ENCODE measurements at places on chromosomes 7 and 10.
A peak's percentile ranks its signal among the peaks of the same experiment; 100 is the strongest.

- no peak for DNase-seq
These were observed 21.0 kb downstream of the KLF6 start for GRCh38 chr10:3763852-3764625.

DNA sequence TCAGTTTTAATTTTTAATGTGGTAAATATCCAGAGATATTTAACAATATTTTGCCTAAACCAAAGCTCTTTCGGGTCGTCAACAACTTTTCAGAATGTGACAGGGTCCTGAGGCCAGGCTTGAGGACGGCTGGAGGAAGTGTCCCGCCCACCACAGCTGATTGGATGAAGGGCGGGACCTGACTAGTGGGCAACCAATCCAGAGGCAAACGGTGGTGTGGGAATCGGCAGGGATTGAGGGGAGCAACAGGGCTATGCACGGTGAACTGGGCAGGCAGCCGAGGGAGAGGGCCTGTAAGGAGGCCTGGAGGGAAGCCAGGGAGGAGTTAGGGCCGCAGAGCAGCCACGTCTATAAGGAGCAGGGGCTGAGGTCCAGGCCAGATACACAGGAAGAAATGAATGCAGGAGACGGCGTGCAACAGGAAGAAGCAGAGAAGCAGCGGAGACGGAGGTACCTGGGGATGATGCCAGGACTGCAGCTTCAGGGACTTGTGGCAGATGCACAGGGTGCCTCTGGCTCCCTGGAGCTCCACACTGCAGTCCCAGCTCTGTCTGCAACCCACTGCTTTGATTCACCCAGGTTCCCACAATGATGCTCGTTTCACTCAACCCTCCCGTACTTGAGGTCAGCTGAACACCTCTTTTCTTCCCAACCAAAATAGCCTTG lies 46.1 kb upstream of the ZMIZ1 start:
- DNase-seq = peak; percentile 19

DNA sequence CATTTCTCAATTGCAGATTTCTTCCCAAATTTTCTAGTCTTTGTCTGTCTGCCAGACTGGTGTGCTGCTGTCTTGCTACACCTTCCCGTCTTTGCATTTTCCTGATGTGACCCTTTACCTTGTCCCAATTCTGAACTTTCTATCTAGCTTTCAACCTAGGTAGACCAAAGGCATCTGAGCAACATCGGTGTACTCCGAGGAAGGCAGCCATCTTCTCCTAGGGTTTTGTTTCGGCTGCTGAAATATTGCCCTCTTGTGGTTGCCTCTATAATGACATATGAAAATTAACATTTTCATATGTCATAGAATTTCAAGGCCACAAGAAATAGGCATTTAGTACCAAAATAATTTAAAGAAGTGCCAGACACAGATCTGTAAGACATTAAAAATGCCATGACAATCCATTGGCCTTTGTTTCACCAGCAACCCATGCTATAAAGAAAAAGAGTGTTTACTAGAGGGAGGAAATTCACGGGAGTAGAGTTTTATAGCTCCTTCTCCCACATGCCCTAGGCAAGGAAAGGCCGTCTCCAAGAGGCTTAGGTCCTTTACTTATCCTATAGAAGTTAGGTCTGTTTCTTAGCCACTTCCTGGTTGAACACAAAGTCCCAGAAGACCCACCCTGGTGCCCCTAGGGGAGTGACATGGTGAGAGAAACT lies 23.4 kb downstream of the OR9A2 start:
- no peak for DNase-seq

GRCh38 chr7:25054819-25055519 lies 70.1 kb downstream of the CYCS start:
- DNase-seq = no peak

- DNase-seq = no peak
These were observed 184.6 kb downstream of the SGMS1 start for GRCh38 chr10:50439187-50439586.

- DNase-seq = no peak
These were observed 33.8 kb downstream of the GALNT11 start for GRCh38 chr7:152059311-152059710.

GRCh38 chr10:95276367-95277200 lies 14.2 kb downstream of the PDLIM1 start:
- DNase-seq = peak; percentile 17

GRCh38 chr7:20287317-20287716 lies 43.4 kb upstream of the ITGB8 start:
- DNase-seq = no peak

DNA sequence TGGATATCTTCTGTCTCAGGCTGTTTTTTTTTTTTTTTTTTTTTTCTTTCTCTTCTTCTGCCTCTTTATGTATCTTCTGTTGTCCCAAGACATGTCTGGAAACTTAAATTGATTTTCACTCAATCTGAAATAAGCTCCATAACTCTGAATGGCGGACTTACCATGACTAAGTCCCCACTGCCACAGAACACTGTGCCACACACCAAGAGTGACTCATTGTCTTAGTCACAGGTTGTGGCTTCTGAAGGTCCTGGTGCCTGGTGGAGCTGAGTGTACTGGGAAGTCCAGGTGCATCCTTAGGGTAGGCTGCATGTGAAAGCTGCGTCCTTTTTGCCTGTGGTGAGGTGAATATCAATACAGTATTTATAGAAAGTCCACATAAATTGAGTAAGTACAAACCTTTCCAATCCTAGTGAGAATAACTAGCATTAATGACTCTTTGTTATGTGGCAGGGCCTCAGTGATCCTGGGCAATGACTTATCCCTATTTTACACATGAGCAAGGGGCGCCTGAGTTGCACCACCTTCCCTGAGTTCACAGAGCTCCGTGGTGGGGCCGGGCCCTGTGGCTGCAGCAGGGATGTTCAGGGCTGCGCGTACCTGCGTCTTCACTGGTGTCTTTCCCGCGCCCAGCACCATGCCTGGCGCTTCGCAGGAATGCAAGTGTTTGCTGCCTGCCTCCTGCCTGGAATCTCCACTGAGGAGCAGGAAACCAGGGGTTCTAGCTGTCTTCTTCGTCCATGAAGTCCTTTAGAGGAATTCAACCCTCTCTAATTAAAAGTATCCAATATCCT lies 4.3 kb downstream of the PFKP start:
- peak; percentile 93 for DNase-seq

- DNase-seq = no peak
These were observed 117.4 kb upstream of the GPR26 start for GRCh38 chr10:123548770-123549169.
